ENCODE measurements at places on chromosomes 16 and 17.

DNA sequence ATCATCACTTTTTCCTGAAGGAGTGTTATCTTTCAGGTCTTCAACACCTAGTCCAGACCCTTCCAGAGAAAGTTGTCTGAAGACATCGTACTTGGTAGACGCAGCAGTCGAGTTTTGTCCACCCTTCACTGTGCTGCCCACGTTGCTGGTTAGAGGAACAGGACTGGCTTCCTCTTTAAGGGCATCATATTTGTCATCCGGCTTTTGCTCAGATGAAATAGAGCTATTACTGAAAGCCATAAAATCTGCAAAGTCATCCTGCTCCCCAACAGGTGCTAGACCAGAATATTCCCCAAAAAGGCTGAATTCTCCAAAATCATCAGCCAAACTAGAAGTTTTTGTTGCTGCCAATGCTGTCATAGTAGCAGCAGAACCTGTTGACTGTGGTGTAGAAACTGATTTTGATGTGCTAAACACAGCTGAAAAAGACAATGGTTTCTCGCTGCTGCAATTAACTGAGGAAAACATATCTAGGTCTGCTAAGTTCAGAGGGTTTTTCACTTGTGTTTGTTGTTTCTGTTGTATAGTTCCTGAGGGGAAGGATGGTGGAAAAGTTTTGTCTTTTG is 55.7 kb downstream of the SYNRG start:
- DNase-seq: no peak

- no peak for DNase-seq
Measured at GRCh38 chr16:23539984-23540816, 16.9 kb downstream of the EARS2 start.

GRCh38 chr17:75069783-75070182 is 18.0 kb upstream of the SLC16A5 start:
- no peak for DNase-seq

- DNase-seq: no peak
Measured at GRCh38 chr17:78528541-78528940, 48.7 kb downstream of the DNAH17 start.

GRCh38 chr17:79414793-79415211 is 196.0 kb downstream of the RBFOX3 start:
- no peak for DNase-seq

- DNase-seq: no peak
Measured at GRCh38 chr16:85261657-85262557, 149.6 kb upstream of the CIBAR2 start.

DNA sequence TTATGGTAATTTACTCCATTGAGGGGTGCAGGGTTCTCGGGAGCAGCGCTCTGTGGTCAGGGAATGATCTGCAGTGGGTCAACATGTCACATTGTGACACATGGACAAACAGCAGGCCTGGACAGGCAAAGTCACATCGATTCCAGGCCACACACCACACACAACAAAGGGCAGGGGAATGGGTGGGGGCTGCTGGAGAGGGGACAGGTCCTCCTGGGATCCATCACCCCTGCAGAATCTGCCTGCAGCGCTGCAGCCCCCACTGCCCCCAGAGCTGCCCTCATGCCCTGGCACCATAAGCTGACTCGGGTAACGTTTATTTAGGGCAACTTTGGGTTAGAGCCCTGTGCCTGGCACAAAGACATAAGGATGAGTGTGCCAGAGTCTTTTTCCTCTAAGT is 9.1 kb downstream of the PEMT start:
- no peak for DNase-seq

DNA sequence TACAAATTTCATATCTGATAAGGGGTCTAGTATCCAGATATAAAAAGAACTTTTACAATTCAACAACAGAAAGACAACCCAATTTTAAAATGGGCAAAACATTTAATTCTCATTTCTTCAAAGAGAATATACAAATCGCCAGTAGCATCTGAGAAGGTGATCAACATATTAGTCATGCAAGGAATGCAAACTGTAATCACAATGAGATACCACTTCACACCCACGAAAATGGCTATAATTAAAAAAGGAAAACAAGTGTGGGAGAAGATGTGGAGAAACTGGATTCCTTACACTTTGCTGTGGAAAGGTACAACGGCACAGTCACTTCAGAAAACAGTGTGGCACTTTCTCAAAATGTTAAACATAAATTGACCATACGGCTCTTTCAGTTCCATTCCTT is 168.2 kb downstream of the VPS53 start:
- no peak for DNase-seq

- DNase-seq: no peak
Measured at GRCh38 chr16:4640572-4641305, 16.1 kb downstream of the MGRN1 start.

- DNase-seq: no peak
Measured at GRCh38 chr16:67169642-67170167, 633 bp upstream of the NOL3 start.

- no peak for DNase-seq
Measured at GRCh38 chr16:12420661-12421209, 383.0 kb downstream of the CPPED1 start.

DNA sequence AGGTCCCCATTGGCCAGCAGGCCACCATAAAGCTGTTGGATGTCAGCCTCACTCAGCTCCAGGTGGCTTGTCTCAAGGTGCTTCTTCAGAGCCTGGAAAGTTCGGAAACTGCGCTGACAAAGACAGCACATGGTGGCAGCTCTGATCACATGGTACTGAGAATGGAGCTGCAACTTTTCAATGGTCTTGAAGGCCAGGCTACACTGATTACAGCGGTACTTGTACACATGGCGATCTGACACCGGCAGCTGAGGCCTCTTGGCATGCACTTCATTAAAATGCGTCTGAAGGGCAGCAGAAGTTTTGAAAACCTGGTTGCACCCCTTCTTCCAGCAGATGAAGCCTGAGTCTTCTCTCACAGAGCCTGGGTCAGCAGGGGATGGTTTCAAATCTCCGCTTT is 249.7 kb downstream of the ZFHX3 start:
- no peak for DNase-seq

- DNase-seq: no peak
Measured at GRCh38 chr17:289409-289808, 63.2 kb downstream of the RPH3AL start.

- DNase-seq: no peak
Measured at GRCh38 chr17:5715478-5715877, 131.2 kb upstream of the NLRP1 start.

All from NCI-H1417 treated with DMSO at 0.1 percent for 48 hours (cell line).